ENCODE measurements at places on chromosomes 5 and 9. TPM values are rescaled to one million over a fixed set of nuclear protein-coding genes. Genes with fewer than 3 reads are reported as not detected.

Gene PCDHB8
- total RNA-seq = 0.30 TPM

Gene FGF1
- total RNA-seq = 0.44 TPM

Gene DNAJC18
- 7.0 TPM for total RNA-seq

Gene TRIM52
- total RNA-seq = 7.6 TPM

Gene TSSK1B
- total RNA-seq = not detected

Gene KIF20A
- 39.4 TPM for total RNA-seq

Gene ANKH
- 20.0 TPM for total RNA-seq

Gene PGM5
- total RNA-seq = not detected

Gene RUFY1
- total RNA-seq = 27.6 TPM

Gene OSTF1
- total RNA-seq = 16.1 TPM

Gene LCN9
- 0.16 TPM for total RNA-seq

Gene HEMGN
- not detected for total RNA-seq

Gene FAM78A
- total RNA-seq = 0.34 TPM

Gene QRFP
- not detected for total RNA-seq

Gene CDKN2B
- not detected for total RNA-seq

Gene INSL6
- total RNA-seq = not detected

Gene SLC25A2
- total RNA-seq = not detected
